Cardiac fibroblast (primary cell): ENCODE measurements at places on chromosomes 2 and 18.

GRCh38 chr18:24214144-24214543, 75.3 kb downstream of the CABYR start:
- DNase-seq, result no peak

DNA sequence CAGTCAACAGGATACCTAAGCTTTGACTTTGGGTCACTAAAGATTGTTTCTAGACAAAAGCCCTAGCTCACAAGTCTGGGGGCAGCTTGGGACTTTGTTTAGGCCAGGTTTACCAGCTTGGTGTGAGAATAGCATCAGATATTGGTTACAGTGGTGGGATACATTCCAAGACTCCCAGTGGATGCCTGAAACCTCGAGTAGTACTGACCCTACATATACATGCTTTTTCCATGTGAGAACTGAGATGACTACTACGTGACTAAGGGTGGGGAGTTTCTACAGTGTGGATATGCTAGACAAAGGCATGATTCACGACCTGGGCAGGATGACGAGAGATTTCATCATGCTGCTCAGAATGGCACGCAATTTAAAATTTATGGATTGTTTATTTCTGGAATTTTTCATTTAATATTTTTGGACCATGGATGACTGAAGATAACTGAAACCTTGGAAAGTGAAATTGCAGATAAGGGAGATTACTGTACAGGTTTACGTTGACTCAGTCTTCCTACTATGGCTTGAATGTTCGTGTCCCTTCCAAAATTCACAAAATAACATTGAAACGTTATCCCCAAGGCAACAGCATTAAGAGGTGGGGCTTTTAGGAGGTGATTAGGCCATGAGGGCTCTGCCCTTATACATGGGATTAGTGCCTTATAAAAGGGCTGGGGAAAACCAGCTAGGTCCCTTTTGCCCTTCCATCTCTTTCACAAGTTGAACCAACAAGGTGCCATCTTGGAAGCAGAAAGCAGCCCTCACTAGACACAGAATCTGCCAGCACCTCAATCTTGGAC, 50.2 kb upstream of the CTAGE1 start:
- peak; percentile 95 for DNase-seq

DNA sequence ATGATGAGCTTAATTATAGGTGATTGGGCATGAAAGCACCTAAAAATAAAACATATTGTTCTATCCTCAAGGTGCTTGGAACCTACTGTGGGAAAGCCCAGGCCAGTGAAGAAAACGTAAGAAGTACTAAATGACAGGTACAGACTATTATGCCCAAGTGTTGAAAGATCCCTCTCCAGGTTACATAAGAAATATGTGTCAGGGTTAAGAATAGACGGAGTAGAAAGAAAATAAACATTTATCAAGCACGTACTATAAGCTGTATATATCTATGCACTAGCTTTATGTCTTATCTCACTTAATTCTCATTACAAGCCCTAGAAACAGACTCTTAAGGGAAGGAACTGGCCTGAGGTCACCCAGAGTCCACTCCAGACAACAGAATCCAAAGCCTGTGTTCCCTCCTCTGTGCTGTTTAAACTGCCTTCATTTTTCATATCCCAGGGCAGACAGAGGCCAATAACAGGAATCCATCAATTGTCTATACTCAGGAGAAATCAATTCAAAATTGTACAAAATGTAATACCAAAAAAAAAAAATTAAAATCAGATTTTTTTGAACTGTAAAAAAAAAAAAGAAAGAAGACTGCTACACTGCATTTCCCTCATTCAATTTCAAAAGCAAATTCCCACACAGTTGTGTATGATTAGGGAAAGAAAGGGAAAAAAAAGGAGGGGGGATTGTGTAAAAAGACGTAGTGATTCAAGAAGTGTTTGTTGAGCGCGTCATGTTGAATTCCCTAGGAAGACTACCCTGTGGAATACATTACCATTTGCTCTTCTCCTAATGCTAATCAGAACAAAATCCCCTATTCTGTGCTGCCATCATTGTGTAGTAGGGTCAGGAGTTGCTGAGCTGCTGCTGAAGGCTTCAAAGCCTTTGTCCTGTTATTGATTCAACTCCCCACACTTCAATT, 156.3 kb downstream of the IRS1 start:
- no peak for DNase-seq

- DNase-seq, result no peak
These were observed 1.6 kb upstream of the PDIA6 start for GRCh38 chr2:10814142-10814541.

GRCh38 chr2:45741161-45741850, 89.8 kb downstream of the PRKCE start:
- no peak for DNase-seq

GRCh38 chr2:241532733-241533601, 24.6 kb upstream of the STK25 start:
- DNase-seq, result no peak

GRCh38 chr2:191728750-191729624, 51.1 kb downstream of the NABP1 start:
- DNase-seq, result no peak

DNA sequence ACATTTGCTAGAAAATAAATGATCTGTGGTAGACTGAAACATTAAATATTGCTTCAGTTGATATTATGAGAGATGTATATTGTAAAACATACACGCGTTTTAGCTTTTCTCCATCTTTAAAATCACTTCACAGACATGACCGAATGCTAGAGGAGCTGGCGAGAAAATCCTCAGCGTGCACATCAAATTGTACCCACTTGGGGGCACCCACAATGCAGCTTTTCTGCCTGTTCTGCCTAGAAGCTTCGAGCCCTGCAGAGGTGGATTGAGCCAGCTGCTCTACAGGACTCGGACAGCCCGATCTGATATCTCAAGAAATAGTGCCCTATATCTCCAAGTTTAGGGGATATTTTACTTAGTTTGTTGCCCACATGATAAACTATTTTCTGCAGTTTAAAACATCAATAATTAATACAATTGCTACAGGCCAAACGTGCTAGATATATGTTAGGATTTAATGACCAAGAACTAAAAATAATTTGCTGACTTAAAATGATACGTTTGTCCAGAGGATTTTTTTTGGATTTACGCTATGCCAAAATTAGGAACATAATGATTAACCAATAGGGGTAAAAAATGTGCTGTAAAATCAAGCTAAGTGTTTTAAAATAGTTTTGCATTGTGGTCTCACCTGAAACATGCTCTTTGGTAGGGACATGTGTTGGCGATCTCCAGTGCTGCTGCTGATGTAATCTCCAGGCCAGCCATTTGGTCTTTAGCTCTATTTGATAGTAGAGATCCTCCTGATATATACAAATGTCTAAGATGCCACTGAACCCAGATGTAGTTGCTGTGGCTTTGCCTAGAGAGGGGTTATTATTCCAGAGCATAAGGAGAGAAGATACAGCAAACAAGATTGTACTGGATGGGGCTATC, 22.3 kb upstream of the ATP5MC3 start:
- peak; percentile 50 for DNase-seq
